ENCODE measurements at places on chromosomes 2 and 18. TPM values are rescaled to one million over a fixed set of nuclear protein-coding genes. Genes with fewer than 3 reads are reported as not detected.
A peak's percentile ranks its signal among the peaks of the same experiment; 100 is the strongest.

DNA sequence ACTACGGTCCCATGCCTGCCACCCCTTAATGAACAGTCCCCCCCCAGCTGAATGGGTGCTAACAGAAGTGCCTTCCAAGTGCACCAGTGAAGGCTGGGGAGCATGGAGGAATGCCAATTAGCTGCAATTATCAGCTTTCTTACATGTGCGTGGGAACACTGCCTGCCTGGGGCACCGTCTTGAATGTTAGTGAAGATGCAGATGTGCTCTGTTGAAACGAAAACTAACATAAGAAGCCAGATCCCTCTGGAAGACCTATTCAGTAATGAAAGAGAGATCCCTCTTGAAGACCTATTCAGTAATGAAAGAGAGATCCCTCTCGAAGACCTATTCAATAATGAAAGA lies 154.5 kb downstream of the CLIP4 start:
- no peaks in the 10 kb centered on the region for H3K4me1 ChIP-seq
- DNase-seq, result no peak
- no peak overlapping the region for H3K27ac ChIP-seq
- H3K36me3 ChIP-seq, result no peaks in the 10 kb centered on the region
- no peaks in the 10 kb centered on the region for H3K27me3 ChIP-seq
- no peak overlapping the region for H3K4me3 ChIP-seq

The GALR1 gene
- total RNA-seq, result 0.05 TPM

The CERKL gene
- not detected for total RNA-seq

The C2orf78 gene
- total RNA-seq, result not detected

DNA sequence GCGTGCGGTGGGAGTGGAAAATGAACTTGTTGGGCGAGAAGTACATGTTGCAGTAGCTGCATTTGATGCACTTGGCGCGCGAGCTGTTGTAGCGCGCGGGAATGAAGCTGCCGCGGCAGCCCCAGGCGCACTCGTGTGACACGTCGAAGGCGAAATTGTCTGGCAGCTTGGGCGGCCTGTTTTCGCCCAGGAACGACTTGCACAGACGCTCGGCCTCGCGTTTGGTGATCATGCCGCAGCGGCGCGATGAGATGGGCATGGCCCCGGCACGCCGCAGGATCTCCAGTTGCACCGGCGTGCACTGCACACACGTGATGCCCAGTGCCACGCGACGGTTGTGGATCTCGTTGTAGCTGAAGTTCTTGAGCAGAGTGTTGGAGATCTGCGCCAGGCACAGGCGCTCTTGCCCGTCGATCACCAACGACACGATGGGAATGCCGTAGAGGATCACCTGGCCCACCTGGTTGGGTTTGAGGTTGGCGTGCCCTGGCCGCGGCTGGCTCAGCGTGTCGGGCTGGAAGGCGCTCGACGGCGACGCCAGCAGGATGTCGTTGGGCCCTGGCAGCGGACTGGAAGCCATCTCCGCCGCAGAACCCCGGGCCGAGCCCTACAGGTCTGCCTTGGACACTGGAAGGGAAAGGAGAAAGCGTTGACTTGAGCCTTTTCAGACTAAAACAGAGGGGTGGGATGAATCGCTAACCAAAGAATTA lies 2.7 kb downstream of the SKOR2 start:
- peaks cover 23% of the 10 kb centered on the region for H3K27me3 ChIP-seq
- no peaks in the 10 kb centered on the region for H3K4me1 ChIP-seq
- H3K36me3 ChIP-seq, result no peaks in the 10 kb centered on the region
- H3K4me3 ChIP-seq, result no peak overlapping the region
- DNase-seq, result no peak

The ZNF521 gene
- 0.31 TPM for total RNA-seq

GRCh38 chr2:221612800-221613199 lies 40.7 kb upstream of the EPHA4 start:
- DNase-seq, result no peak
- no peaks in the 10 kb centered on the region for H3K27me3 ChIP-seq
- H3K27ac ChIP-seq, result no peak overlapping the region
- no peaks in the 10 kb centered on the region for H3K4me1 ChIP-seq
- no peaks in the 10 kb centered on the region for H3K36me3 ChIP-seq
- H3K4me3 ChIP-seq, result no peak overlapping the region

- H3K4me3 ChIP-seq, result no peak overlapping the region
- H3K4me1 ChIP-seq, result no peaks in the 10 kb centered on the region
- DNase-seq, result no peak
- no peaks in the 10 kb centered on the region for H3K27me3 ChIP-seq
These were observed 335.2 kb downstream of the FBXO15 start for GRCh38 chr18:73812423-73812822.

The DOK6 gene
- total RNA-seq, result 2.5 TPM

DNA sequence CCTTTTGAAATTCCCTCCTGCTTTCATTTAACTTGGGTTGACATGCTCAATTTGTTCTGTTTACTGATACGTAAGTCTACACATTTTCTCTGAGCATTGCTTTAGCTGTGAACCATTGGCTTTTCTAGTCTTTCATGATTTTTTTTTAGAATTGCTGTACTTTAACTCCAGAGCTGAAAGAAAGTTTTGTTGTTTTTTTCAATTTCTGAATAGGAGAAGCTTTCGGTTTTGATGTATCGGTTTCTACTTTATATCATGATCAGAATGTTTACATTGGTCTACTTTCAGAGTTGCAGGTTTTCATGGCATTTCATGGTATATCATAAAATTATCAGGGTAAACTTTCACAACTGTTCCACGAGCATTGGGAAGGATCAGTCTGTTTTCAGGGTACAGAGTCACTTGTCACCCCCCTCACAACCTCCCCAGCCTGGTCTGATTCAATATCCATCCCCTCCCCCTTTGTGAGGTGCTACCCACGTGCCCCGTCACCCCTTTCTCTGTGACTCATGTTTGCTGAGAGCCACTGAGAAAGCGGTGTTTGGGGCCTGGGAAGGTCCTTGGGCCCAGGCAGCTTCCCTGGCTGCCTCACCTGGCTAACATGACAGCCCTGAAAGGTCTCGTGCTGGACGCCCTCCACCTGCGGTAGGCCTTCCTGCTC lies 7.0 kb downstream of the ASTL start:
- H3K27ac ChIP-seq, result no peak overlapping the region
- H3K27me3 ChIP-seq, result no peaks in the 10 kb centered on the region
- no peak for DNase-seq
- H3K4me1 ChIP-seq, result no peaks in the 10 kb centered on the region
- H3K4me3 ChIP-seq, result no peak overlapping the region

The KIF5C gene
- total RNA-seq, result 0.33 TPM

GRCh38 chr18:29160170-29160569 lies 983.2 kb upstream of the CDH2 start:
- H3K27ac ChIP-seq, result no peak overlapping the region
- H3K4me1 ChIP-seq, result no peaks in the 10 kb centered on the region
- no peak overlapping the region for H3K4me3 ChIP-seq
- H3K27me3 ChIP-seq, result no peaks in the 10 kb centered on the region

DNA sequence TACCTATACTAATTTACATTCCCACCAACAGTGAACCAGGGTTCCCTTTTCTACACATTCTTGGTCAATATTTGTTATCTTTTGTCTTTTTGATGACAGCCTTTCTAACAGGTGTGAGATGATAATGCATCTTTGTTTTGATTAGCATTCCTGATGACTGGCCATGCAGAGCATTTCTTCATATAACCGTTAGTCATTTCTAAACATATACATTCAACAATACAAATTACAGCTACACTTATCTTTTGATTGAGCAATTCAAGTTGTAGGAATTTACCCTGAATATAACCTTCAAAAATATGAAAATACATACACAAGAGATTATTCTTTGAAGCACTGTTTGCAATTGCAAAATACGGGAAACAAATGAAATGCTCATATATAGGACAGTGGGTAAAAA lies 94.9 kb downstream of the TMEM131 start:
- no peaks in the 10 kb centered on the region for H3K36me3 ChIP-seq
- no peaks in the 10 kb centered on the region for H3K4me1 ChIP-seq
- H3K27ac ChIP-seq, result no peak overlapping the region
- H3K4me3 ChIP-seq, result no peak overlapping the region
- DNase-seq, result no peak
- no peaks in the 10 kb centered on the region for H3K27me3 ChIP-seq

DNA sequence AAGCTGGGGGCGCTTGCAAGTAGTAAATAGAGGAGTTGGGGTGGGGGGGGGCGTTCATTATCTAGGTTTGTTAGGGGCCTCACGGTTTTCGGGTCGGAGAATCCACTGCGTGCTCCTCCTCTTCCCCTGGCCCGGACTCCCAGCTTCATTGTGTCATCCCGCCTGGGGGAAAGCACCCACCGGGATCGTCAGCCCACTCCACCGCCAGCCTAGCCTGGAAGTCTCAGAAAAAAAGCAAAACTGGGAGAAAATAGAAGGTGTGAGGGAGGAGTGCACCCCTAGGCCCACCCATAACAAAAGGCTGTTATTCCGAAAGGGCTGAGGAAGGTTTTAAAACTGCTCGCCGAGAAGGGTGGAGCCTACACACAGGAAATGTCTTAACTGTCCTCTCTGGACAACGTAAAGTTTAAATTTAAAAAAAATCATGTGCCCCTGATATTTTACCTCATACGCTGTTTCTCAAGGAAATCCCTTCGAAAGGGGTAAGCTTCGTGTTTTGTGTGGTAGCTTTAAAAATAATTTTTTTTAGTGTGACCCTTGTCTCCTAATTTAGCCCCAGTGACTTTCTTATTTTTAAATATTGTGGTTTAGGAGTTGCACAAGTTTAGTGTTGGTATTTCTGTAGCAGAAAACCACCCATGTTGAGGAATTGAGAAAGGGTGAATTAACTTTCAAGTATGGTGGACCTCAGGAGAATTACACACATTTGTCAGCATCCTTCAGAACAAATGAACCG lies 104.2 kb downstream of the SPTBN1 start:
- peaks cover 4% of the 10 kb centered on the region for H3K4me1 ChIP-seq
- peak overlapping the region; percentile 68 for H3K4me3 ChIP-seq
- H3K36me3 ChIP-seq, result no peaks in the 10 kb centered on the region
- H3K27ac ChIP-seq, result peak overlapping the region; percentile 99
- peak; percentile 43 for DNase-seq

DNA sequence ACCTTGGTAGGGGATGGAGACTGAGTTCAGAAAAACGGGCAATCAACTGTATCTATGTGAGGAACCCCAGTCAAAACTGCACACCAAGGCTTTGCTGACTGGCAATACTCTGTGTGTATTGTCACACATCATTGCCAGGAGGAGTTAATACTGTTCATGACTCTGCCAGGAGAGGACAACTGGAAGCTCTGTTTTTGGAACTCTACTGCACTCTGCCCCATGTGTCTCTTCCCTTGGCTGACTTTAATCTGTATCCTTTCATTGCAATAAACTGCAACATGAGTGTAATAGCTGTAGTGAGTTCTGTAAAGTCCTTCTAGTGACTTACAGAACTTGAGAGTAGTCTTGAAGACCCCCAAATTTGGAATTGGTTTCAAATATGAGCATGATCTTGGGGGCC lies 72.3 kb downstream of the FAM228A start:
- no peaks in the 10 kb centered on the region for H3K4me1 ChIP-seq
- no peak for DNase-seq
- no peaks in the 10 kb centered on the region for H3K27me3 ChIP-seq
- peak overlapping the region; percentile 38 for H3K27ac ChIP-seq

DNA sequence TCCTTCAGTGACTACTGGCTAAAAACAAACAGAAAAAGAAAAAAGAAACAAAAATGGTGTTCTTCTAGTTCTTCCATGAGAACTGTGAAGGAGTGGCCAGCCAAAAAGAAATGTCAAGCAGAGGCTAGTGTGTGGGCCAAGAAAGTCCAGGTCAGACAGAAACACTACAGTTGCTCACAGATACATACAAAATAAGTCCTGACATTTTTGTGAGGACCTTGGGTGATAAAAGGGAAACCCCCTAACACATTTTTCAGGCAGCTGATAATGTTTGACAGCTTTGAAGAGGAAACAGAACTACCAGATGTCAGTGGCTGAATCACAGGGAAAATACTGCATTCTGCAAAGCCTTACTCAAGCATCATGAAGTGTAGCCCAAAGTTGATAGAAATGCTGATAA lies 28.1 kb downstream of the ARHGAP25 start:
- no peak for DNase-seq
- no peak overlapping the region for H3K4me3 ChIP-seq
- no peaks in the 10 kb centered on the region for H3K4me1 ChIP-seq
- peak overlapping the region; percentile 7 for H3K27ac ChIP-seq

DNA sequence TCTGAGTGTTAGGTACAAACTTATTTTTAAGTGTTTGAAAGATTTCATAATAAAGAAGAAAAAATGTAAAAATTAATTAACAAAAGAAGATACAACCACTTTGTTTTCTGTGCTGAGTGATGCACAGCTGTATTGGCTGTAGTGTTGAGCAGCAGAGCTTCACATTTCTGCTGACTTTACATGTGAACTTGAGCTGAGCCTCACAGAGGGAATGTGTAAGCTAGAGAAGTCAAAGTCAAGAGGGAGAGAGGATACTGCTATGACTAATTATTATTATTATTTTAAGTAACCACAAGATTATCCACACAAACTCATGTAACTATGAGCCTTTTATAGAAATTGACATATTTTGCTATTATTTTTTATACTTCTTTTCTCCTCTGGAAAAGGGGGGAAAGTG lies 159.1 kb upstream of the ZSWIM2 start:
- H3K4me3 ChIP-seq, result no peak overlapping the region
- H3K4me1 ChIP-seq, result no peaks in the 10 kb centered on the region
- no peak for DNase-seq

The CYS1 gene
- total RNA-seq, result 0.31 TPM

The LYPD6B gene
- total RNA-seq, result not detected

DNA sequence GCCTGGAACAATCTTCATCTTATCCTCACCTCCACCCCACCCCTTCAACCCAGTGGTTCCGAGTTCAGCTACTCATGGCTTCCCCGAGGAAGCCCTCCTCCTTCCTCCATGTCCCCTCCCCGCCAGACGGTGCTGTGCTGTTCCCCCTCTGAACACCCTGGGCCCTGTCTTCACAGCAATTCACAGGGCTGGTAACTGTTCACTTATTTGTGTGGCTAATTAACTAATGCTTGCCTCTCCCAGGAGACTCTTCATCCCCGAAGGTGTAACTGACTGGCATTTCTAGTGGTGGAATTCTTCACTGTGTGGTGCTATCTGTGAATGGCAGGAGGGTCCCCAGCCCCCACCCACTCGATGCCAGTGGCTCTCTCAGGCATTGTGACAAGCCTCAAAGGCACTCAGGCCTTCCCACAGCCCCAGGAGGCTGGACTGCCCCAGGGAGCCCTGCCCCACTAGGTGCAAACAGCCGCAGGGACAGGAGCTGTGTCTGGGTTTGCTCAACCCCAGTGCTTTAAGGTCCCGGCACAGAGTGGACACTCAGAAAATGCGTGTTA lies 133.7 kb upstream of the ID2 start:
- H3K4me3 ChIP-seq, result no peak overlapping the region
- H3K4me1 ChIP-seq, result no peaks in the 10 kb centered on the region
- H3K27me3 ChIP-seq, result no peaks in the 10 kb centered on the region
- DNase-seq, result peak; percentile 31

DNA sequence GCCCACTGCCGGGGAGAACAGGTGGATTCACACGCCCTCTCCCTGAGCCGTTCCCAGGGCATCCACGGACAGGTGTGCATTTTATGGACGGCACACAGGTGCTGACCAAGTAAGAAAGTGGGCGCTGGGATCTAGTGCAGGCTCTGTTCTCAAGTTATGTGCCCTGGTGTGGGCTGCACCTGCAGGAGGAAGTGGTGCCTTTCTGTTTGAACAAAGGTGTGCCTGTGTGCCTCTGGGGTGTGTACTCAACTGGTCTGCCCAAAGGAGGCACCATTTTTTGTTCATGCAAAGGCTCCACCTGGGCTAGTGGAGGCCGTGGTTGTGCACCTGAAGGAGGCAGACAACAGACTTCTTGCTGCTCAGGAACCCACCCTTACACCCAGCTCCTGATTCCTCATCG lies 88.2 kb upstream of the HK2 start:
- H3K27me3 ChIP-seq, result no peaks in the 10 kb centered on the region
- no peak overlapping the region for H3K27ac ChIP-seq
- DNase-seq, result no peak

GRCh38 chr2:121366040-121366439 lies 81.0 kb upstream of the TFCP2L1 start:
- no peak overlapping the region for H3K4me3 ChIP-seq
- no peaks in the 10 kb centered on the region for H3K4me1 ChIP-seq
- no peak for DNase-seq
- no peak overlapping the region for H3K27ac ChIP-seq

Data from right lobe of liver (tissue), 6 donors.